GM04504 (cell line): ENCODE measurements at places on chromosomes 13 and 19.

DNA sequence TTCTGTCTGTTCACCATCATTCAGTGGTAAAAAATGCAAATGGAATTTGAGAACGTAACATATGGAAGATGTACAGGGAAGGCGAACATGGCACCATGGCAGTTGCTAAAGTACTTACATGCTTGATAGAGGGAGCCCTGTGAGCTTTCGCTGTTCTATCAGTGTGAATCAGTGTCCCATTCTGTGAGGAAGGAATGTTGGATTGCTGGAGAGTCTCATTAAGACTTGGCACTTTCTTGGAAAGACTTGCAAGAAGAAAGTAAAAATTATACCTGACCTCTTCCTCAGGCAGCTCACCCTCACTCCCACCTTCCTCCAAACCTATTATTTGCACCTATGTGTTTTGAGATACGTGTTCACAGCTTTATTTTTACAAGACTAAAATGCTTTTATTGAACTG lies 43.5 kb downstream of the FREM2 start:
- DNase-seq, result no peak

DNA sequence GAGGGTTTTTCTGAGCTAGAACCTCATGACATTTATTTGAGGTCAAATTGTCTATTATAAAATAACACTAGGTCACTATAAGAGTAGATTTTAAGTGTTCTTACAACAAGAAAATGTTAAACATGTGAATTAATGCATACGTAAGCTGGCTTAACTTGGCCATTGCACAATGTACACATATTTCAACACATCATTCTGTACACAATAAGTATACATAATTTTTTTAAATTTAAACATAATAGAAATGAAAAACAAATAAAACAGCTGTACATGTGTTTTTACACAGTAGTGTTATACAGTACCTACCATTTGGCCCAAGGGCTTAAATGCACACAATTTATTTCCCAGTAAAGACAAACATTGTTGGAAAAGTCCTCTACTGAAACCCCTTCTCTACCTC lies 269.9 kb downstream of the DACH1 start:
- no peak for DNase-seq

DNA sequence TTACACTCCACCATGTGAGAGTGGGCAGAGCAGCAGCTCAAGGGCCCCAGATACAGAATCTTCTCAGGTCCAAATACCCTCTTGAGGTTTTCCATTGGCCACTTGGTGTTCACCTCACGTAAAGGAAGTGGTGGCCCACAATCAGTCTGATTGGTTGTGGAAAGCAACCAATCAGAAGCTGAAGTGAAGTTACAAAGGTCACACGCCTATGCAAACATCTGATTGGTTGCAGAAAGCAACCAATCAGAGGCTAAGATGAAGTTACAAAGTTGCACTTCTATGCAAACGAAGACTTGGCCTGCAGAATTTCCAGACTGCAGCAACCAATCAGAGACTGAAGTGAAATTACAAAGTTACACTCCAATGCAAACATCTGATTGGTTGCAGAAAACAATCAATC lies 14.3 kb upstream of the TM9SF2 start:
- DNase-seq, result no peak

DNA sequence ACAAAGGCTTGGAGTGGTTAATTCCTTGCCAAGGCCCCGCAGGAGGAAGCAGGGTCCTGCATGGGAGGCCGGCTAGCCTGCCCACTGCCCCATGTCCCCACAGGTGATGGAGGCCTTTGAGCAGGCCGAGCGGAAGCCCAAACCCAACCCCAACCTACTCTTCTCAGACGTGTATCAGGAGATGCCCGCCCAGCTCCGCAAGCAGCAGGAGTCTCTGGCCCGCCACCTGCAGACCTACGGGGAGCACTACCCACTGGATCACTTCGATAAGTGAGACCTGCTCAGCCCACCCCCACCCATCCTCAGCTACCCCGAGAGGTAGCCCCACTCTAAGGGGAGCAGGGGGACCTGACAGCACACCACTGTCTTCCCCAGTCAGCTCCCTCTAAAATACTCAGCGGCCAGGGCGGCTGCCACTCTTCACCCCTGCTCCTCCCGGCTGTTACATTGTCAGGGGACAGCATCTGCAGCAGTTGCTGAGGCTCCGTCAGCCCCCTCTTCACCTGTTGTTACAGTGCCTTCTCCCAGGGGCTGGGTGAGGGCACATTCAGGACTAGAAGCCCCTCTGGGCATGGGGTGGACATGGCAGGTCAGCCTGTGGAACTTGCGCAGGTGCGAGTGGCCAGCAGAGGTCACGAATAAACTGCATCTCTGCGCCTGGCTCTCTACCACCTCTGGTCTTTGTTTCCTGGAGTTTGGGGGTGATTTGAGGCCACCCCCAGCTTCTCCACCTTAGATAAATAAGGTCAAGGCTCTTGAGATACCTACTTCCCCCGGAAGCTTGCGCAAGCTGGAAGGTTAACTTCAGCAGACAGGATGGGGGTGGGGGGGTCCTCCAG lies 2.6 kb downstream of the B3GNT8 start:
- DNase-seq, result no peak

DNA sequence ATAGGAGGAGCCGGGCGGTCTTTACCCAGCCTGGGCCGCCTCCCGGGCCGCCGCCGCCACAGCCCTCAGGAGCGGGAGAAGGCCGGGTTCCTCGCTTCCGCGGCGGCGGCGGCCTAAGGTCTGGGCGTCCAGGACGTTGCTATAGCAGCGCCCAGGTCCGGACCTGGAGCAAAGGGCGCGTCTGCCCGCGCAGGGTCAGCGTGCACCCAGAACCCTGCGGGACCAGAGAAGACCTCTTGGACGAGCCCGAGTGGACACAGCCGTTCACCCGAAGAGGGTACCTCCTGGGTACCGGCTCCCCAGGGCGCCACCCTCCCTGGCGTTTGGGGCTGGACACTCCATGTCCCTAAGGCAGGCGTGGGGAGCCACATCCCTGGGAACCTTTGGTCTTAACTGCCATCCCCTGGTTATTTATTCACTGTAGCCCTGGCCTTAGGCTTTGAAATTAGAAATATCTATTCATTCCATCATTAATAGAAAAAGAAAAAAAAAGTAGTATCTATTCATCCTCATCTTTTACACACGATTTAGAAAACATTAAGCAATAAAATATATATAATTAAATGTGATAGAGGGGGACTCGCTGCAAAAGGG lies 2.4 kb downstream of the DZIP1 start:
- peak; percentile 10 for DNase-seq

DNA sequence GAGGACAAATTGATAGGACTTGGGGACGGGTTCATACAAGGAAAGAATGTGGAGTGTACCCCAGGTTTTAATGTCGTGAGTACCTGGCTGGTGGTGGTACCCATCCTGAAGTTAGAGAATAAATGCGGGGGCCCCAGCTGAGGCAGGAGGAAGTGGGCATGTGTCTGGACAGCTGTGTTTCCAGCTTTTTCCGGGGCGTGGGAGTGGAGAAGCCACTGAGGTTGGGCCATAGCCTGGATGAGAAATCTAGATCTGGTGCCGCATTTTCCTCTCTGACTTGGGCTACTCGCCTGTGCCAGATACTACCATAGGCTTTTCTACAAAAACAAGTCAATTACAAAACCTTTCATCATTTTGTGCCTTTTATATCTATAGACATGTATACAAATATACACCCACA lies 147.4 kb downstream of the STK24 start:
- no peak for DNase-seq

- no peak for DNase-seq
Observed at GRCh38 chr19:8336072-8336569, 6.9 kb downstream of the KANK3 start.

GRCh38 chr13:20151612-20152011 lies 9.2 kb downstream of the GJA3 start:
- DNase-seq, result no peak
